Cardiac fibroblast (primary cell): ENCODE measurements at places on chromosomes 5 and 9.
A peak's percentile ranks its signal among the peaks of the same experiment; 100 is the strongest.

GRCh38 chr5:151128817-151129216 lies 28.8 kb downstream of the ANXA6 start:
- no peak for DNase-seq

DNA sequence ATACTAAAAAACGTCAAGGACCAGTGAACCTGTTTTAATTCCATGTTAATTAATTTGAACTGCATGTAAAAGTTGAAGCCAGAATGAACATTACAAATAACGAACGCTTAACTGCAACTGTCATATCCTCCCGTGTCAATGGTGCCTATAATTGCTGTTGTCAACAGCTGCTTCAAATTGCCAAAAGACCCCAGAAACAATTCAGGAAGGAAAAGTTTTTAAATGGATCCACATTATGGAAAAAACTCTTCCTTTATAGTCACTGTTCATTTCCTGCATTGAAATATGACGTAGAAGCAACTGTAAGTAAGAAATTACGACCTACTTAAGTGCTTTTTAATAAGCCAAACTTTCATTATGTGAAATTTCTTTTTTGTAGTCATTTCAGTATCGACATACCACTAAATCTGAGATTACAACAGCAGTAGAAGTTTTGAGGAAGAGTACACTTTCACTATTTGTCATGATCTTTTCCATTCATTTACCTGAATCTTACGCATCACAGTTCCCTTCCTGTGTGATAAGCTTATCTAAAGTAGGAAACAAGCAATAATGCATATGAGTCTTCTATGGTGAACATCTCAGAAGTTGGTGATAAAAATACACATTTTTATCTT lies 37.8 kb downstream of the MEF2C start:
- DNase-seq = no peak

DNA sequence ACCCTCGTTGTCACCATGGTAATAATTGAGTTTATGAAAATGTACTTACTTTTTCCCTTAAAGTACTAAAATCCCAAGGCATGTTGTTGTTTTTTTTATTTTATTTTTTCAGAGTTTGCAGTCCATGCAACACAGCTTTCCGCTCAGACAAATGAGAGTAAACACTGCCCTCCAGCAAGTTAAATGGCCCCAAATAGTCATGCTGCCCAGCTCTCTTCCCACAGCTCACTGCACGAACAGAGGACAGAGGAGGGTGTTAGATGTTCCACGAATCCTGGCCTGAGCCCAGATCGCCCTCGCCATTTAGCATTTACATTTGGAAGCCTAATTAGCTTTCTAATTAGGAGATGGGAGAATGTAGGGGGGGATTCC lies 1.9 kb downstream of the NIM1K start:
- DNase-seq = no peak

GRCh38 chr5:136226401-136226800 lies 33.4 kb upstream of the SMIM32 start:
- no peak for DNase-seq

- DNase-seq = no peak
Measured at GRCh38 chr9:83588256-83588655, 34.7 kb upstream of the IDNK start.

GRCh38 chr5:24899180-24899579 lies 254.4 kb upstream of the CDH10 start:
- no peak for DNase-seq

GRCh38 chr5:73180566-73180965 lies 7.6 kb downstream of the TMEM174 start:
- DNase-seq = no peak

- no peak for DNase-seq
Measured at GRCh38 chr9:83423815-83424707, 114.1 kb downstream of the FRMD3 start.

GRCh38 chr9:128637656-128638055 lies 19.0 kb downstream of the DYNC2I2 start:
- DNase-seq = no peak

- no peak for DNase-seq
Measured at GRCh38 chr5:89946508-89946907, 463.0 kb downstream of the CETN3 start.

DNA sequence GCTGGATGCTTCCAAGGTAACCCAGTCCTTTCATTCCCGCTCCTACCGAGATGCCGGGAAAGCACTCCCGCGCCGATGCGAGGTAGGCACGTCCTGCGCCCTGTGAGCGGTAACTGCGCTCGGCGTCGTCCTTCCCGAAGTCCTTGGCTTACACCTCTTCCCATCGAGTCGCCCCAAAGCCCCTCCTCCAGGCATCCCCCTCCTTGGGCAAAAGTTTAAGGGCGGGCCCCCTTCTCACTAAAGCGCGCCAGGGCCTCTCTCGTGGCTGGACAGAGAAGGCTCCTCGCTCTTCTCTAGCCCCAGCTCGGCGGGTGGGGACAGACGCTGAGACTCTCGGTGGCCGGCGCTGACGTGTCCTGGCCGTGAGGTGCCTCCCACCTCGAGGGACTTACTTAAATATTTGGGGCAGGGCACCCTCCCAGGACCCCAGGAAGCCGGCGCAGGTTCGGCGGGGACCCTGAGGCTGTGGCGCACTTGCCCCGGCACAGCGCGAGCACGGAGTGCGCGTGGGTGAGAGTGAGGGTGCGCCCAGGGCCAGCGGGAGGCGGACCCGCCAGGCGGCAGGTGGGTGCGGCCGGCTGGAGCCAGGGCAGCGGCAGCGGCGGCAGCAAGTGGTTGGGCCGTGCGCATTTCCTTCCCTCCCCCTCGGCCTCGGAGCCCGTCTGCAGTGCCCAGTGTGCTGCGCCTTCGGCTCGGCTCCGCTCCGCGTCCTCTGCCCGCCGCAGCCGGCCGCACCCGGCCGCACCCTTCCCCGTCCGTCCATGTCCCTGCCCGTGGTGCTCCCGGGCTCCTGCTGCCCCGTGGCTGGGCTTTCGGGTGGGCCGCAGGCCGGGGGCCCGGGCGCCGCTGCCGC lies at the start of gene ENTREP1:
Gene ENTREP1, plus strand, starts transcription at position 667 of the 853 bp plus-strand sequence. Its CDS starts 95 bp downstream, at position 762.
- DNase-seq = peak; percentile 34

GRCh38 chr9:69443178-69443577 lies 118.2 kb downstream of the ENTREP1 start:
- DNase-seq = no peak

DNA sequence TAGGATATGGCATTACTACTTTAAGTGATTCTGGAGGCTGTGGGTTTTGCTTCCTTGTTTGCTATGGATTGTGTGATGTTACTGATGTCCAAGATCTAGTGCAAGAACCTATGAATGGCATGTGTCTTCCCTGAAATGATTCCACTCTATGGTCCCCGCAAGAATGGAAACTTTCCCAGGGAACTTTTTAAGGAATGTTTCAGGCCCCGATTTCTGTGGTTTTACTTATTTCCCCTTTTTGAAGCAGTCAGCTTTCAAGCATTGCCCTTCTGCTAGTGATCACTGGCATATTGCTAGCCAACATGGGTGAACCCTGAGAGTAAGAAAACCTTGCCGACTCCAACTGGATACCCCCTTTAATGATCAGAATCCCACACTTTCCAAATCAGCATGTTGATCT lies 26.6 kb upstream of the CD180 start:
- no peak for DNase-seq

DNA sequence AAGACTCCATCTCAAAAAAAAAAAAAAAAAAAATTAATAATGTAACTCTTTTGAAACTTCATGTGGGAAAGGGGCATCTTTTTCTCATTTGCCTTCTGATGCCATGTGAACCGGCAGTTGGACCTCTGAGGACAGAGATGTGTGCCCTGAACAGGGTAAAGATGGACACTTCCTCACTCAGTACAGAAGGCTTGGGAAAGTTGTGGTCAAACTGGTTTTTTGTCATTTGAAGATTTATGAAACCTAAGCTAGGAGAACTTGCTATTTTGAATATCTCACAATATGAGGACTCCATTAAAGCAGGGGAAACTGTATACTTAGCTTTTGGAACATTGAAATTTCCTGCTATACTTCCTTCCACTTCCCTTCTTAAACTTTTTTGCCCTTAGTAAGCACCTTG lies 147.5 kb upstream of the ALDH1B1 start:
- DNase-seq = no peak

DNA sequence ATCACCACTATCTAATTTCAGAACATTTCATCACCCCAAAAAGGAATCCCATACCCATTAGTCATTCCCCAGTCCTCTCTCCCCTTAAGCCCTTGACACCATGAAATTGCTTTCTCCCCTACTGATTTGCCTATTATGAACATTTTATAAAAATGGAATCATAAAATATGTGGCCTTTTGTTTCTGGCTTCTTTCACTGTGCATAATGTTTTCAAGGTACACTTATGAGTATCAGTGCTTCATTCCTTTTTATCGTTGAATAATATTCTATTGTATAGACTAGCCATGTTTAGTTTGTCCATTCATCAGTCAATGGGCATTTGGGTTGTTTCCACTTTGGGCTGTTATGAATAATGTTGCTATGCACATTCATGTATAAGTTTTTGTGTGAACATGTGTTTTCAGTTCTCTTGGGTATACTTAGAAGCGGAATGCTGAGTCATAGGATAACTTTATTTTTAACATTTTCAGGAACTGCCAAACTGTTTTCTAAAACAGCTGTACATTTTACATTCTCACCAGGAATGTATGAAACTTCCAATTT lies 40.4 kb upstream of the FGF1 start:
- peak; percentile 89 for DNase-seq

DNA sequence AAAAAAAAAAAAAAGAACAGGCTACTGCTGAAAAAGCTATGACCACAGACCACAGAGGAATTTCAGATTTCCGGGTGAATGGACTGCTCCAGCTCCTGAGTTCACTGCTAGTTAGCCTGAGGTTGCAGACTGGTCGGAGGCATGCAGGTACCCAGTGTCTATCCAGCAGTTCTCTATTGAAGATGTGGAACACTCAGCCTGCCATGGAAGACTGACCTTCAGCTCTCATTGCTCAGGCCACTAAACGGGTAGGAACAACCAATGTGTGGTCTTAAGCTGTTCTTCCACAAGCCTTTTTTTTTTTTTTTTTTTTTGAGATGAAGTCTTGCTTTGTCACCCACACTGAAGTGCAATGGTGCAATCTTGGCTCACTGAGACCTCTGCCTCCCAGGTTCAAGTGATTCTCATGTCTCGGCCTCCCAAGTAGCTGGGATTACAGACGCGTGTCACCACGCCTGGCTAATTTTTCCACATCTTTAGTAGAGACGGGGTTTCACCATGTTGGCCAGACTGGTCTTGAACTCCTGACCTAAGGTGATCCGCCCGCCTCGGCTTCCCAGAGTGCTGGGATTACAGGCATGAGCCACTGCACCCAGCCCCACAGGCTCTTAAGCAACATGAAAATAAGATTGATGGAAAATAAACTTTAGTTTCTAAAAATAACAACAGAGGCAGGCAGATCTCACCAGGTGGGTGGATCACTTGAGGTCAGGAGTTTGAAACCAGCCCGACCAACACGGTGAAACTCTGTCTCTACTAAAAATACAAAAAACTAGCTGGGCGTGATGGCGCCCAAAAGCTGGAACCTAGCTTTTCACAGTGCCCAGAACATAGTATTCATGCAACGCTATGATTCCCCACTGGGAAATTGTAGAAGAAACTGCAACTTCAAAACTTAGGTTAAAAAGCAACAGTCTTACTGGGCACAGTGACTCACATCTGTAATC lies 20.0 kb upstream of the NPM1 start:
- DNase-seq = peak; percentile 72

- no peak for DNase-seq
Measured at GRCh38 chr5:65791712-65792673, 70.0 kb downstream of the NLN start.

- no peak for DNase-seq
Measured at GRCh38 chr9:123514766-123515165, 158.8 kb downstream of the CRB2 start.

- no peak for DNase-seq
Measured at GRCh38 chr9:125153712-125154367, 10.5 kb upstream of the SCAI start.
